ENCODE measurements at places on chromosomes 3 and 15.

DNA sequence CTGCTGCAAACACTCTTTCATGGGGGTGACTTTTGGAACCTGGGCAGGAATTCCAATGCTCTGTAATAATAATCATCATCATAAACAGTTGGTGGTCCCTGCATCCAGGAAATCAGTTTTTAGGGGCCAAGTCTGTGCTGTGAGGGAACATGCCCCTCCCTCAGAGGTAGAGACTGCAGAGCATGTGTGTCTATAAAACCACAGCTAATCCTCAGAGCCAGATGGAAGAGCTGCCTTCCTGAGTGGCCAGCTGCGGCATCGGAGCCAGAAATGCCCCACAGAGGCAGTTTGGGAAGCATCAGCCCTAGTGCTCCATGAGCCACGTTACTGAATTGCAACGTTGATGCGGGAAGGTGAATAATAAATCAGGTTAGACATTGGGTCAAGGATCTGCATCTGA is 12.9 kb upstream of the TPM1 start:
- no peak for DNase-seq

GRCh38 chr15:63277893-63278456 is 570 bp downstream of the APH1B start:
- no peak for DNase-seq

GRCh38 chr3:98743071-98743470 is 20.1 kb upstream of the ST3GAL6 start:
- no peak for DNase-seq

GRCh38 chr15:22956978-22957260 is 23.2 kb downstream of the CYFIP1 start:
- no peak for DNase-seq

DNA sequence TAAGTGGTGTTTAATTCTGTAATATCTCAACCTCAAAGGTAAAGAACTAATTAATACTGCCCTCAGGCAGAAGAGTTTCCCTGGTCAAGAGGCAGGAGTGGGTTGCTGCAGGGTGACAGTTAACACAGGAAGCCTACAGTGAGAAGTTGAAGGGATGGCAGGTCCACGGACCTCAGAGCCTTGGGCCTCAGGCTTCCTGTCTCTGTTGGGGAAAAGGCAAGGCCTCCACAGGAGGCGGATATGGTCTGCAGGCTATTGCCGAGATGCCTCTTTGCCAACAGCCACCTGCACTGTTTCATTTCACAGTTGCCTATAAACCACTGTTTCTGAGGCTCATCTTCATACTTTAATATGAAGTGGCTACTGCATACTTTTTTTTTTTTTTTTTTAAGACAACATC is 33.3 kb upstream of the RPN1 start:
- no peak for DNase-seq

DNA sequence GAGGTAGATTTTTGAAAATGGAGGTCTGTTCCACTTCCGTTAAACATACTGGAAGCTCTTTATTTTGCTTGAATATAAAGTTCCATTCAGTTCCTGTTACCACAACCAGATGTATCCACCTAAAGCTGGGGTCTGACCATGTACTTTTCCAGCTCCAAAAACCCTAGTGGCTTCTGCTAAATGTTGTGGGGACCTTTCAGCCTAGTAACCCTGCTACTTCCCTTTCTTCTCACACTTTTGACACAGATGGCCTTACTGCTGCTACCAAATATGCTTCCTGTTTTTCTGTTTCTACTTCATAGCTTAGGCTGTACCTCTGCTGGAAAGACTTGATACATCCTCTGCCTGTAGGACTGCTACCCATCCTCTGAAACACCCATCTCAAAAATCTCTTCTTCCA is 87.8 kb downstream of the COL6A6 start:
- no peak for DNase-seq

DNA sequence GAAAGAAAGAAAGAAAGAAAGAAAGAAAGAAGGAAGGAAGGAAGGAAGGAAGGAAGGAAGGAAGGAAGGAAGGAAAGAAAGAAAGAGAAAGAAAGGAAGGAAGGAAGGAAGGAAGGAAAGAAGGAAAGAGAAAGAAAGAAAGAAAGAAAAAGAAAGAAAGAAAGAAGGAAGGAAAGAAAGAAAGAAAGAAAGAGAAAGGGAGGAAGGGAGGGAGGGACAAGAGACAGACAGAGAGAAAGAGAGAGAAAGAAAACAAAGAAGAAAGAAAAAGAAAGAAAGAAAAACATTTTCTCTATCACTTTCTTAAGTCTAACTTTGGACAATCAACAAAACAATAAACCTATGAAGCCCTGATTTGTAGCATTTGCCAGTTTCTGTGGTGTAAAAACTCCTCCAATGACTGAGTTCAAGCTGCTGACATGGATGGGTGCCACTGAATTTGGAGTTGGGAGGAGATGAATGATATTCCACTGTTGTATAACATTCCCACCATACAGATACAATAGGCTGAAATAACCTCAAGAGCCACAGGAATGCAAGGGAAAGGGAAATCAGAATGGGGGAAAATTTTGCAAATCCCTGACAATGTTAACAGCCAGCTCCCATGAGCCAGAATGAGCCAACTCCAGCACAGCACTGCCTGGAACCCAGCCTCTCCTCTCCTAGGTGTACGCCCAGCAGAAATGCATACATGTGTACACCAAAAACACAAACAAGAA is 15.0 kb upstream of the RTP3 start:
- peak; percentile 62 for DNase-seq

GRCh38 chr3:54841471-54841870 is 86.4 kb downstream of the LRTM1 start:
- no peak for DNase-seq

DNA sequence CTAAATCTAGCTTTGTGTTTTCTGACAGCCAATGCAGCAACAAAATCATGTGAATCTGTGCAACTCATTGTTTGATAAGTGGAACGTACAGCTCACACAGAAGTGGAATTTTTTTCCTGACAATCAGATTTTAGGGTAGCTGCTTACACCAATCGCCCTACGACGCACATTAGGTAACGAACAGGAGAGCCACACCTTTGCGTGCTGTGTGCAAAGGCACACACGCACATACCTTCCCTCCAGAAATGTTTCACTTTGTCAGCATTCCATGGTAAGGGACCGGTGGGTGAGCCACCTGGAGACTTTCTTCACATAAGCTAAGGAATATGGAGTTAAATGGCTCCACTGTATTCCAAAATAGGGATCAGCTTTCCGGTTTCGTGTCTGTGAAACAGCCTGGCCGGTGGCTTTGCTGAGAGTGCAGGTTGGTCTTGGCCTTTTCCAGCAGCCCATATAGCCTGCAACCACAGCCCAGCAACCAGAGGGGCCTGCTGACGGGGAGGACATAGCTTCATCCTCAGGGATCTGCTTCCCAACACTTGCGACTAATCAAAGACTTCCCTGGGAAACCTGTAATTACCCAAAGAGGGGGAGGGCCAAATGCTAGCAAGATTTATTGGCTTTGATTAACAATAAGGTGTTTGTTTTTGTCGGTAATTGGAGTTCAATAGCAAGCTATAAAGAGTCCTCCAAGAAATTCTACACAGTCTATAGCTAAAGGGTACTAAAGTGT is 145.3 kb downstream of the ADAMTS17 start:
- no peak for DNase-seq

- DNase-seq: no peak
Observed at GRCh38 chr3:101217472-101218245, 102.7 kb downstream of the IMPG2 start.

DNA sequence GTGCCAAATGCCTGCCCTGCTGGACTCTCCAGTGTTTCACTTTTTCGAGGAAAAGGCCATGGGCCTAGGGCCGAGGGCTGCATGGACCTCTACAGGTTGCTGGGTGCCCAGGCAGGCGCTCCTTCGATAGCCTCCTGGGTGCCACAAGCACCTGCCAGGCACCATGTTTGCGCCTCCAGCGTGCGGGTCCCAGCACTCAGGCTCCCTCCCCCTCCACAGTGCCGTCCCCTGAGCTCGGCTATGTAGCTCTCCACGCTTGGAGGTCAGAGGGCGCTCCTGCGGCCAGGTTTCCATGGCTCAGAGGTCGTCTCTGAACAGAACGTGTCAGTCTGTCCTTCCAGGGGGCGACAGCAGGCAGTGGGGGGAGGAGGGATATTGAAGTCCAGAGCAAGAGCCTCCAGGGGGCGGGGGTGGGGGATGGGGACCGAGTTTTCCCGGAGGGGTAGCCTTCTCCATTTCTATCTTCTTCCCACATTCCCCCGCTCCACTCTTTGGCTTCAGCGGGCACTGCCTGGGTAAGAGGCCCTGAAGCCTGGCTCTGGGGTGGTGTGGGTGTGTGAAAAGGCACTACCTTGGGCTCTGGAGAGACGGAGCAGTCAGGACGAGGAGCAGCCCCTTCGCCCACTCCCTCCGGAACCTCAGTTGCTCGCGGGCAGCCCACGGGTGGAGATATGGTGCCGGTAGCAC is 3.6 kb downstream of the ONECUT1 start:
- no peak for DNase-seq

DNA sequence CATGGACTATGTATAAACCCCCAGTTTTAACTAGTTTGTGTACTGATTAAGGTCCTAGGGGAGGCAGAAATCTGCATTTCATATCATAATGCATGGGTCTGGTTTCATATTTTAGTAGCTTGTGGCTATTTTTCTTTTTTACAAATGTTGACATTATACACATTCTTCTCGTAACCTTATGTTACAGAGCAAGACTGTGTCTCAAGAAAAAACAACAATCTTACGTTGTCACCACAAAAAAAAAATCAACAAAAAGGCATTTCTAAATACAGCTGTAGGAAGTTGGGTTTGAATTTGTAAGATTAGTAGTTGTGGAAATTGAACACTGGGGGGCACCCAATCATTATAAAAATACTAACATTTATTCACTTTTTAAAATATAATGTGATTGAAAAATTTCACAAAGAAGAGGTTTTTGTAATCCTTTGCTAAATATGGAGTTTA is 17.9 kb downstream of the SERP1 start:
- peak; percentile 29 for DNase-seq

- DNase-seq: no peak
Observed at GRCh38 chr3:188824566-188824965, 347.2 kb upstream of the TPRG1 start.

DNA sequence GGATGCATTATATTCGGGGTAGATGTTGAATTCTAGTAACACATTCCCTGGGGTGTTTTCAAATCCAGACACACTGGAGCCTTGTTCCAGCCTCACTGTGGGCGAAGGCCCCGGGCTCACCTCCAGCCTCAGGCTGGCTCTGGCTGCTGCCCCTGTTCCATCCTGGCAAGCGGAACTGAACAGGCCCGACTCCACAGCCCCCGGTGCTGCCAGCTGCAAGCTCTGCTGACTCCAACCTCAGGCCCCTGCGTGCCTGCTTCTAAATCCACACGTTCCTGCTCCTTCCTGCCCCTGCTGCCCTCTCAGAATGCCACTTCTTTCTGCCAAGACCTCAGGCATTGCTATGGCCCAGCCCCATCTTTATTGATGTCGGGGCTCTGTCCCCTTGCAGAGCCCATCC is 90.6 kb downstream of the LIPC start:
- no peak for DNase-seq

- no peak for DNase-seq
Observed at GRCh38 chr3:48656061-48656840, 6.4 kb downstream of the CELSR3 start.

DNA sequence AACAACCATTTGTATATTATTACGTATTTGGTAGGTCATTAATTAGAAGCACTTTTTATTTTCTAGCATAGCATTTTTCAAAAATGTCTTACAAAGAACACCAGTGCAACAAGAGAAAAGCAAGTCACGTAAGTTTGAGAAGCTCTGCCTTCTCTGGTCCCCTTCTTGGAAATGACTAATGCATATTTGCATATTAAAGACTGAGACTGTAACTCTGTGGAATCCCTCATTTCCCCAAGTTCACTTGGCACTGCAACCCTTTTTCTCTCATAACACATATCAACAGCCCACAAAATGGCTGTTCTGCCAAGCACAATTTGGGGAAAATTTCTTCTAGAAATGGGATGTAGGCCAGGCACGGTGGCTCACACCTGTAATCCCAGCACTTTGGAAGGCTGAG is 176.3 kb downstream of the ERC2 start:
- no peak for DNase-seq

- no peak for DNase-seq
Observed at GRCh38 chr15:41116962-41117252, 827 bp upstream of the INO80 start.

DNA sequence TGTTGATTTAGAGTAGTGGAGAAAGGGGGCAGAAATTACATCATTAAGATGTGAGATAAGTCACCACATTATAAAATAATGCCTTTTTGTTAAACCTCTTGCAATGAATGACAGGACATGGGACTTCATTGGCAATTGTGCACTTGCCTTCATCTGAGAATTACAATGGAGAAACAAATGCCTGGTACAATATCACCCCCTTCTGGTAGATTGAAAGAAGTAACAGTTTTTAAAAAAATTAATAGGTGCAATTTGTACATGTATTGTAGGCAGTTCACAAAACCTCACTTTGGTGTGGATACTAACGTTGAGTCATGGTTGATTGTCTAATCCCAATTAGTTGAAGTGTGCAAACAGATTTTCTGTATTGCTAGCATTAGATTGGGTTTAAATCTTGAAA is 4.6 kb upstream of the P2RY14 start:
- DNase-seq: peak; percentile 78

GRCh38 chr3:108208831-108209230 is 13.4 kb downstream of the IFT57 start:
- no peak for DNase-seq

- no peak for DNase-seq
Observed at GRCh38 chr15:101563176-101563796, 73.8 kb upstream of the PCSK6 start.

GRCh38 chr3:78644847-78645246 is 1123.0 kb downstream of the ROBO1 start:
- no peak for DNase-seq

GRCh38 chr15:39608185-39609139 is 27.6 kb downstream of the THBS1 start:
- DNase-seq: no peak

- DNase-seq: no peak
Observed at GRCh38 chr15:35627696-35628095, 81.7 kb upstream of the DPH6 start.

GRCh38 chr3:17195192-17195611 is 310.4 kb downstream of the PLCL2 start:
- DNase-seq: no peak

DNA sequence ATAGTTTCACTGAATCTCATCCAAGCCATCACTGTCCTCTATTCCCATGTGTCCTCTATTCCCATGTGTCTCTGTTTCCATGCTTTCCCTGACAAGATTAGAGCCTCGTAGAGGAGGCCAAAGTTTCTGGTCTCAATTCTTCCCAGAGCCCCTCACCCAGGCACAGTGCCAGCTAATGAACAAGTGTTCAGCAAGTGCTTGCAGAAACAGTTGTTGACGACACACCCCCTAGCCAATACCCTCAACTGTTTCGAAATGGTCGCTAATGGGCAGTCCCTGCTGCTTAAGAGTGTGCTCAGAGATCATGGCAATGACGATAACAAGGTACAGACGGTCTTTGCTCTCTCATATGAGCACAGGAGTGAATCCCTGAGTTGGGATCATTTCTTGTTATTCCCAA is 73.4 kb downstream of the FAM174B start:
- no peak for DNase-seq

DNA sequence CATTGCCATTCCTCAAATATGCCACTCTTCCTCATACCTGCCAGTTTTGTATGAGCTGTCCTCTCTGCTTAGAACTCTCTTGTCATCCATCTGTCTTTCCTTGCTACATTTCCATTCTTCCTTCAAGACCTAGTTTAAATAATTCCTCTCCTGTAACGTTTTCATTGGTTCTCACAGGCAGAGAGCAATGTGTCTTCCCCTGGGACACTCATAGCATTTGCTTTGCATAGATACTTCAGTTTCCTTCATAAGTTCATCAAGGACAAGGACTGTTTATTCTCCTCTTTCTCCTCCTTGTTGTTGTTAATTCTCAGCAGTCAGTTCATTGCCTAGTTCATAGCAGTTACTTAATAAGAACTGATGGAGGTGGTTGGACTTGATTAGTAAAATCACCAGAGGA is 10.5 kb downstream of the NR2C2 start:
- no peak for DNase-seq

Measured in SW480 (cell line).